ENCODE measurements at places on chromosomes 4 and X.
A peak's percentile ranks its signal among the peaks of the same experiment; 100 is the strongest.

GRCh38 chr4:111064342-111064993 lies 441.6 kb upstream of the PITX2 start:
- no peak for DNase-seq

DNA sequence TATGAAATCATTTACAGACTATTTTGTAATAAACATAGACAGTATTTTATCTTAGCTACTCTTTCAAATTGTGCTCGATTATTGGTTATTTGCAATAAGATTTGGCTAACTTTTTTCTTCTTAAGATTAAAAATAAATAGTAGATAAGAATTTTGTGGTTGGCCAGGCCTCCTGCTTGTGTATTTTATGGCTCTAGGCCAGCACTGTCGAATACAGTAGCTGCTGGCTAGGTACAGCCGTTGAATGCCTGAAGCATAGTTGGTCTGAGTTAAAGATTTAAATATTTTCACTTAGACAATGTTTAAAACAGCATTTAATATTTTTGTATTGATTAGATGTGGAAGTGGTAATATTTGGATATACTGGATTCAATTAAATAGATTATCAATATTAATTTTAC lies 481.0 kb downstream of the SPRY1 start:
- DNase-seq = peak; percentile 45

DNA sequence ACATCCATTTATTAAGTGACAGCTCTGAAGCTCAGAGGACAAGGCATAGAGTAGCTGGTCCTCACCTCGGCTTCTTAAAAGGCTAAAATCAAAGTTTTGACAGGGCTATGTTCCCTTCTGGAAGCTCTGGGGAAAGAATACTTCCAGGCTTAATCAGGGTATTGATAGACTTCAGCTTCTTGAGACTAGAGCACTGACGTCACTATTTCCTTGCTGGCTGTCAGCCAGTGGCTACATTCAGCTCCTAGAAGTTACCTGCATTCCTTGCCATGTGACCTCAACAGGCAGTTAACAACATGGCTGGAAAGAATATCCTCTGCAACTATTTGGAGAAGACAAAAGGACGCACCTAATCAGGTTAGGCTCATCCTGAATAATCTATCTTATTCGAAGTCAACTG lies 1144.8 kb downstream of the ADGRL3 start:
- DNase-seq = no peak

DNA sequence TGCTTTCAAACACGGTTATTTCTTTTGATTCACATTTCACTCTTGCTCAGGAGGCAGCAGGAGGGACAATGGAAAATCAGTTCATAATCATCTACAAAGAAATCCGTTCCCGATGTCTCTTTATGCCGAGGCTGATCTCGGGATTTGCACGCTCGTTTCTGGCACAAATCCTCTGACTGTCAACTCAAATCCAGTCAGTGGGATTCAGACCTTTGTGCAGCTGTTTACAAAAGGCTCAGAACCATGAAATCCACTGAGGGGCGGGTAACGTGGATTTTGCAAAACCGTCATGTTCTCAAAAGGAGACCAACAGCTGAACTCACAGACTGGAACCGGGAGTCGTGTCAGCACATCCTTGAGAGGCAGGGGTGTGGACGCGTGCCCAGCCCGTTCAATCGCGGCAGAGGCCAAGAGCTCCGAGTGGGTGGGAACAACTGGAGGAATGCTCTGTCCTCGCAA lies 46.4 kb downstream of the ACOX3 start:
- DNase-seq = peak; percentile 37

- no peak for DNase-seq
Observed at GRCh38 chrX:116239944-116240840, 69.6 kb downstream of the AGTR2 start.

DNA sequence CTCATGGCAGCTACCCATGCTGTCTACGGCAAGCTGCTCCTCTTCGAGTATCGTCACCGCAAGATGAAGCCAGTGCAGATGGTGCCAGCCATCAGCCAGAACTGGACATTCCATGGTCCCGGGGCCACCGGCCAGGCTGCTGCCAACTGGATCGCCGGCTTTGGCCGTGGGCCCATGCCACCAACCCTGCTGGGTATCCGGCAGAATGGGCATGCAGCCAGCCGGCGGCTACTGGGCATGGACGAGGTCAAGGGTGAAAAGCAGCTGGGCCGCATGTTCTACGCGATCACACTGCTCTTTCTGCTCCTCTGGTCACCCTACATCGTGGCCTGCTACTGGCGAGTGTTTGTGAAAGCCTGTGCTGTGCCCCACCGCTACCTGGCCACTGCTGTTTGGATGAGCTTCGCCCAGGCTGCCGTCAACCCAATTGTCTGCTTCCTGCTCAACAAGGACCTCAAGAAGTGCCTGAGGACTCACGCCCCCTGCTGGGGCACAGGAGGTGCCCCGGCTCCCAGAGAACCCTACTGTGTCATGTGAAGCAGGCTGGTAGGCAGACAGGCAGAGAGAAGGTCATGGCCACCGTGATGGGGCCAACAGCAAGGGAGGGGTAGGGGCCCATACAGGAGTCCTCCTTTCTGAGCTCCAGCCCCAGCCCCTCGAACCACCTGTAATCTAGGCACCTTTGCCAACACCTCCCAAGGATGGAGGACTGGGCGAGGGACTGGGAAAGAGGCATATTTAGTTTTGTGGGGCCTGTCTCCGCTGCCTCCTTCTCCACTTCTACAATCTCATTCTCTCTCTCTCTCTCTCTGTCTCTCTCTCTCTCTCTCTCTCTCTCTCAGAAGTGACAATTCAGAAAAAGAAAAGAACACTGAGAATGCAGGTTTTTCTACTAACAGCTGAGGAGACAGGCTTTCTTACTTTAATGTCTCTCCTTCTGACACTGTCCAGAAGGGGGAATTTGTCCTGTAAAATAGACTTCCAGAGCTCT lies 4.7 kb upstream of the TSPYL2 start:
- DNase-seq = no peak

DNA sequence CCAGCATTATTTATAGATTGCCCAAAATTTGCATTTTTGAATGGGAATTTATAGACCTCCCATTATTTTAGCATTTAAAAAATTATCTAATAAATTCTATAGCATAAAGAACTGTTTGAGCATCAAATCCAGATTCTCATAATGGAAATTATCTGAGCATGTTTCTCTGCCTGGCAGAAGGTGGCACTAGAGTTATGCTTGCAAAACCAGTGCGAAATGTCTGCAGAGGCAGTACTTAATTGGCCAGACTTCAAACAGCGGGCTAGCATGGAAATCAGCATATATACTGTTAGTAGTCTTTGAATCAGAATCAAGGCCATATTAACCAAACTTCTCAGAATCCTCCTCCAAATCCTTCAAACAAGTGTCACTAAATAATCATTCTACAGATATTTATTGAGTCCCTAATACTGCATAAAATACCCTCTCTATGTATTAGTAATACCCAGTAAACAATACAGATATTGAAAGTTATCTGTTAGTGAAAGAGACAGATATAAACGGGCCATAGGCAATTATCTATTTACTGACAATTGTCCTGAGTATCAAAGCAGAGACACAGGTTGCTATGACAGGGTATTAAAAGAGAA lies 78.7 kb upstream of the DCLK2 start:
- DNase-seq = no peak

DNA sequence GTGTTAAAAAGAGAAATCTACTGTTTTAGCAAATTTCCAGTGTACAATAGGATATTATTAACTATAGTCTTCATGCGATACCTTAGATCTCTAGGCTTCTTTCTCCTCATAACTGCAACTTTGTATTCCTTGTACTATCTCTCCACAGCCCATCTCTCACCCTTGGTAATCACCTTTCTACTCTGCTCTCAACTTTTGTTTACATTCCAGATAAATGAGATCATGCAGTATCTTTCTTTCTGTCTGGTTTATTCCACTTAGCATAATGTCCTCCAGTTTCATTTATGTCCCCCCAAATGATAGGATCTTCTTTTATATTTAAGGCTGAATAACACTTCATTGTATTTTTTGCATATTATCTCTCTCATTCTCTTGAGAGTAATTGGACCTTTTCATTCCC lies 165.5 kb downstream of the HS3ST1 start:
- DNase-seq = no peak

DNA sequence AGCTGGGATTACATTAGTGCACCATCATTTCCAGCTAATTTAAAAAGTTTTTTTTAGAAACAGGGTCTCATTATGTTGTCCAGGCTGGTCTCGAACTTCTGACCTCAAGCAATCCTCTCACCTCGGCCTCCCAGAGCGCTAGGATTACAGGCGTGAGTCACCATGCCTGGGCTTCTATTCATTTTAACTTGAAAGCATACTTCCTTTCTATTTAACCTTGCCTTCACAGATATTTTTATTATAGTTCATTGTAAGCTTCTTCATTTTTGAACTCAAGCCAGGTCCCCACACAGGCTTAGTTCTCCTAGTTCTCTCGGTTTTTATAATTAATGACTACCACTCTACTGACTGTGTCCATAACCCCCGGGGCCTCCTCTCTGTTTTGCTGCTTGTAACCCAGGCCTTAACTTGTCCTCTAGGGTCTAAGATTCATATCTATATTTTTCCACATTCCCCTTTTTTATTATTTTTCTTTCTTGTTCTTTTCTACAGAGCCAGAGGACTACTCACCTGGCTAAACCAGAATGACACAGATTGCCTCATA lies 50.7 kb downstream of the SNX12 start:
- DNase-seq = no peak

GRCh38 chr4:948101-948935 lies 16.1 kb downstream of the TMEM175 start:
- peak; percentile 74 for DNase-seq

DNA sequence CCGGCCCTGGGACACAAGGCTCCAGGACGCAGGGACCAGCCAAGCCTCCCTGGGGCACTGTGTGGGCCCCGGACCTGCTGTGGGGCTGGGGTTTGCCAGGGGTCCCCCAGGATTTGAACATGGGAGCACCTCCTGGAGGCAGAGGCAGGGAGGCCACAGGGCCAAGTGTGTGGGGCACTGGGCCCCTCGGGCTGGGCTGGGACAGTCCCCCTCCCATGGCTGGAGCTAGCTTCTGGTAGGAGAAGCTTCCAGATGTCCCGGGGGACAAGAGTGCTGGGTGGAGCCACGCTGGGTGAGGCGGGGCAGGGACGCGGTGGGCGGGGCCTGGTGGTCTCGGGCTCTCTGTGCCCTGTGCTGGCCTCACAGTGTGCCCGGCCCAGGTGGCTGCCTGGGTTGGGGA lies 18.6 kb downstream of the FGFRL1 start:
- peak; percentile 43 for DNase-seq

- DNase-seq = no peak
Observed at GRCh38 chr4:81040012-81040659, 9.6 kb downstream of the BMP3 start.

DNA sequence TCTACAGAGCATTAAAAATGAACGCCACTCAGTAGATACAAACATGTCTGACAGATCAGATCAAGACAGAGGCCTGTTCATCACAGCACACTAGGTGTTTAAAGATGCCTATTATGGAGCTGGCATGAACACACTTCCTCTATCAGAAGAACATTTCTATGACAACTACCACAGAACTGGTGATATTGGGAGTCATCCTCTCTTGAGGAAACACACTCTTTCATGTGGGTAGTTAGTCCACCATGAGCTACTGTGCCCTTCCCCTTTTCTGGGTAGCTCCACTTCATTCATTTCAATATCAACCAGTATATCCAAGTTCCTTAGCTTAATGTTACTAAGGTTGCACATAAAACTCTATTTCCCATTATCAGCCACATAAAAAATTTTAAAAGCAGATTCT lies 46.7 kb downstream of the MAOB start:
- no peak for DNase-seq

GRCh38 chr4:176611381-176611780 lies 181.3 kb downstream of the VEGFC start:
- DNase-seq = no peak

- DNase-seq = no peak
Observed at GRCh38 chr4:104475652-104476051, 19.0 kb downstream of the CXXC4 start.

DNA sequence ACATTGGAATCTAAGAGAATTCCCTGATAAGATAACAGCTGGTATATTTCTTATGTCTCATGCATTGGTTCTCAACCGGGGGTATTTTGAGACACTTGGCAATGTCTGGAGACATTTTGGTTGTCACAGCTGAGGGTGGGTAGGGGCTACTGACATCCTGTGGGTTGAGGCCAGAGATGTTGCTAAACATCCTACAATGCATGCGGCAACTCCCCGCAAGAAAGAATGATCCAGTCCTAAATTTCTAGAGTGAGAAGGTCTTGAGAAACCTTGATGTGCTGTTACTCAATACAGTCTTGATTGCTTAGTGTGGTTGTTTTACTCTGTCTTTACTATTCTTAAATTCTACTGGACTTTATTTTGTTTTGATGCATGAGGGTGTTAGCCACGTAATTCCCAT lies 287.2 kb downstream of the FRMPD4 start:
- no peak for DNase-seq

DNA sequence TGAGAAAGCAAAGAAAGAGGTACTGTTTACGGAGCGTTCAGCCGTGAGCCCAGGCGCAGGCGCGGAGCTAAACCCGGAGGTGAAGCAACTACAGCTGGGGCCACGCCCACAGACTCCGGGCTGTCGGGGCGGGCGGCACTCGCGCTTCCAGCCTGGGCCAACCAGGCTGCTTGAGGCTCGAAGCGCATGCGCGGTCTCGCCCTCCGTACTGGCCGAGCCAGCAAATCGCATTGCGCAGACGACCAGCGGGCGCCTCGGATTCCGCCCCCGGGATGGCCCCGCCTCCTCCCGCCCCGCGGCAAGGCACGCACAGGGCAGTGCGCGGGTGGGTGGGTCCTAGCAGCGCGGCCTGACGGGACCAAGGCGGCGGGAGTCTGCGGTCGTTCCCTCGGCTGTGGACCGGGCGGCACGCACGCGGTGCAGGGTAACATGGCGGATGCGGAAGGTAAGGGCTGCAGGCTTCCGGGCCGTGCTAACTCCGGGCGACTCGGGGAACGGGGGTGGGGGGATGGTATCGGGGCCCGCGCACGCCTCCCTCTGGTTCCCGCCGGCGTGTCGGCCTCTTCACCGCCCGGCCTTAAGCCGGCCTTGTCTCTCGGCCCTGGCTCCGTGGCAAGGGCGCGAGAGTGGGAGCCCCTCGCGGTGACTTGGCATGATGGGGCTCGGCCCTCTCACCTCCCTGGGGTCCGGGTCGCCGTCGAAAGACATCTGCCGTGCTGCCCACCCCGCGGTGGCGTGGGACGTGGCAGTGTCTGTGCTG lies at the start of gene DKC1:
Gene DKC1, plus strand, starts transcription at position 328 of the 760 bp plus-strand sequence. Its CDS starts 102 bp downstream, at position 430.
- DNase-seq = peak; percentile 96

GRCh38 chrX:78945186-78945912 lies at the start of gene P2RY10:
P2RY10 (plus strand) TSS chrX:78945391; CDS start chrX:78960521, 15,130 bp downstream.
- peak; percentile 28 for DNase-seq
